ENCODE measurements at places on chromosomes 5 and 9.

DNA sequence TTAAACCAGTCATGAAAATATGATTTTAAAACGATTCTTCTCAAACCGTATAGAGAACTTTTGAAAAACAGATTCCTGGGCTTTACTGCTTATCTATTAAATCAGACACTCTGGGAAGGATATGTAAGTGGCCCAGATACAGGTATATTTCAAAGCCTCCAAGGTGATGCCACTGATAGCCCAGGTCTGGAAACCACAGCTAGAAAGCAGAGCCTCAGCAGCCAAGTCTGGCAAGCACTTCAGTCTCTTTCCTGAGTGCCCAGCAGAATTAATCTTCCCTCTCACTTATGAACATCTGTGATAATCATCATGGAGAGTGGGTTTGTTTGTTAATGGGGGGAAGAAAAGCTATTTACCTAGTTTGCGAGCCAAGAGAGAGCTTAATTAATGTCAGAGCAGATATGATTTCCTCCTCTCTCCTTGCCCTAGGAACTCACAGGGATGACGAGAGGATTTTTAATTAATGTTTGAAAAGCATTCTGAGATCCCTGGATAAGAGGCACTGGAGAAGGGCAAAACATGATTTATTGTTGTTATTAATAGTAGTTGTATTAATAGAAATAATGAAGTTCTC, 368.4 kb downstream of the TLE1 start:
- peak; percentile 41 for DNase-seq

DNA sequence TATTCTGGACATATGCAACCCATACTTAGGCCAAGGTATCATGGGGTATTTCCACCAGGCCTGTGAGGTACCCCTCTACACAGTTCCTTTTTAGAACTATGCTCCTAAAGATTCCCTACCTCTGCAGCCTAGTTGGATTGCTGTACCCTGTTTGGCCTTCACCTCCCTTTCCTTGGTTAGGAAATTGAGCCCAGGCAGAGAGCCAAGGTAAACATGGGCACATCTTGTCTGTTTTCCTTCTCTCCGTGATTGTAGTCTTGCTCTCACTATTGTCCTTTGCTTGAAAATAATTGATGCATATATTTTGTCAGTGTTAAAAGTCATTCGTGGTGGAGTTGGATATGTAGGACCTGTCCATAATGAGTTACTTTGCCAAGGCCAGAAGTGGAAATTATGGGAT, 26.7 kb downstream of the BDP1 start:
- DNase-seq = no peak

- no peak for DNase-seq
Measured at GRCh38 chr5:149677731-149678130, 52.4 kb upstream of the PPARGC1B start.

GRCh38 chr5:31753700-31754357, 114.9 kb downstream of the PDZD2 start:
- no peak for DNase-seq

DNA sequence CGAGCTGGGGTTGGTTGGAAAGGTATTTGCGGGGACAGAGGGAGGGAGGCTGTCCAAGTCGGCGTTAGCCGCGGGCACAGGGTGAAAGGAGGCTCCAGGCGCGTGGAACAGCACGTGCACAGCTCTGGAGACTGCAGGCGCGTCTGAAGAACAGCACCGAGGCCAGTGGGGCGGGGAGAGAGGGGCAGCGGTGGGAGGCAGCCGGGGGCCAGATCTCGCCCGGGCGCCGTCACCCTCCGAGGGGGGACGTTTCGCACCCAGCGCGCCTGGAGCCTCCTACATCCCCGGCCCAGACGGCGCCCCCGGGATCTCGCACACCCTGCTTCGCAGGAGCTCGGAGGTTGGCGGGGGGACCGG, 79.6 kb downstream of the NTNG2 start:
- DNase-seq = no peak

GRCh38 chr5:108801301-108801700, 53.6 kb downstream of the FER start:
- no peak for DNase-seq
